ENCODE measurements at places on chromosomes 2 and 18.
A peak's percentile ranks its signal among the peaks of the same experiment; 100 is the strongest.

- H3K27me3 ChIP-seq: no peaks in the 10 kb centered on the region
- no peak for DNase-seq
- no peaks in the 10 kb centered on the region for H3K36me3 ChIP-seq
- H3K4me3 ChIP-seq: no peak overlapping the region
Observed at GRCh38 chr18:51211552-51211951, 14.1 kb upstream of the MEX3C start.

GRCh38 chr2:233840520-233840919 is 13.8 kb downstream of the HJURP start:
- DNase-seq: no peak
- H3K36me3 ChIP-seq: peaks cover 84% of the 10 kb centered on the region
- no peak overlapping the region for H3K4me3 ChIP-seq
- no peaks in the 10 kb centered on the region for H3K27me3 ChIP-seq
- H3K4me1 ChIP-seq: no peaks in the 10 kb centered on the region
- H3K27ac ChIP-seq: no peak overlapping the region

- H3K27me3 ChIP-seq: no peaks in the 10 kb centered on the region
- peaks cover 10% of the 10 kb centered on the region for H3K4me1 ChIP-seq
- H3K27ac ChIP-seq: no peak overlapping the region
- DNase-seq: no peak
Observed at GRCh38 chr2:215442401-215442787, 6.5 kb upstream of the FN1 start.

- H3K4me3 ChIP-seq: no peak overlapping the region
- peak overlapping the region; percentile 45 for H3K27ac ChIP-seq
- H3K36me3 ChIP-seq: no peaks in the 10 kb centered on the region
- peaks cover 18% of the 10 kb centered on the region for H3K4me1 ChIP-seq
Observed at GRCh38 chr18:7523772-7524171, 43.3 kb upstream of the PTPRM start.

DNA sequence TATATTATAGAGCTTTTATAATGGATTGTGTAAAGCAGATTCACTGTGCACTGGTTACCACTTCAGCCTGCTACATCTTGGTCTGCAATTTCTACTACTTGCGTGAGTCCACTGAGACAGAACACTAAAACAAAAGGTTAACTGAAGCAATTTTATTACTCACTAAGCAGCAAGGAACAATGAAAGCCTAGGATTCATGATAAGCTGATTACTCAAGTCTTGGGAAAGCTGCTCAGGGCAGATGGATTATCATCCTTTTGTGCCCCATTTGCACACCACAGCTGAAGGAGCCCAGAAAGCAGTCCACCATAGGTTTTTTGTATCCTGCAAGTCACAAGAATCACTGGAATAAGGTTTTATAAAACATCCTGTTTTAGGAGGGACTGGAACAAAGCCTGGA is 1215.2 kb upstream of the TMEFF2 start:
- no peak overlapping the region for H3K27ac ChIP-seq
- no peaks in the 10 kb centered on the region for H3K27me3 ChIP-seq
- no peaks in the 10 kb centered on the region for H3K36me3 ChIP-seq
- no peak for DNase-seq
- H3K4me3 ChIP-seq: no peak overlapping the region

DNA sequence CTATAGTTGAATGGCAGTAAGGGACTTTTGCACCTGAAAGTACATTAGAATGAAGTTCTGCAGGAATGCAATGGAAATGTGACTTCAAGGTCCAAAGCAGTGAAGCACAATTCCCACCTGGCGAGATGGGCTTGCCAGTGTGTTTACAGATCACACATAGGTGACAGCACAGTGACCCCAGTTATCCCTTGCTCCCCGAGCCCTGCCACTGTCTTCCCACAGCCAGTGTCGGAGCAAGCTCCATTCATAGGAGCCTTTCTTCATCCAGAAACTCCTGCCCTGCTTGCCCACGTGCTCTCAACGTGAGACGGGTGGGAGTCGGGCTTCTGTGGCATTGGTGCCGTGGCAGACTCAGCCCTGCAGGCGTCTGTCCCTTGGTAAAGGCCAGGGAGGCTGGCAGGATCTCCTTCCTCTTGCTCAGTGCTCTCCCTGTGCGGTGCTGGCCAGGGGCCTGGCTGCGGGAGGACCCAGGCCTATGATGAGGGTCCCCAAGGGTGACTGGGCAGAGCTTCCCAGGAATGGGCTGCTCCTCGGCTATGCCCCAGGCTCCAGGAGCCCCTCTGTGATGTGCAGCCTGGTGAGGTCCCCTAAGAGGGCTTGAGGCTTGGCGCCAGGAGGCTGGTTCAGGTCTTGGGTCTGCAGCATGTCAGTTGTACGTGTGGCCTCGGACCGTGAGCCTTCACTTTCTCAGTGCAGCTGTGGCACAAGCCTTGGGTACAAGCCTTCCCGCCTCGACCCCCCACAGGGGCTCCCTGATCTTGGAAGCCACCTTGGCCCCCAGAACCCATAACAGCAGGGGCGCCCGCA is 40.2 kb downstream of the SNED1 start:
- peaks cover 8% of the 10 kb centered on the region for H3K4me1 ChIP-seq
- H3K4me3 ChIP-seq: no peak overlapping the region
- H3K36me3 ChIP-seq: no peaks in the 10 kb centered on the region

DNA sequence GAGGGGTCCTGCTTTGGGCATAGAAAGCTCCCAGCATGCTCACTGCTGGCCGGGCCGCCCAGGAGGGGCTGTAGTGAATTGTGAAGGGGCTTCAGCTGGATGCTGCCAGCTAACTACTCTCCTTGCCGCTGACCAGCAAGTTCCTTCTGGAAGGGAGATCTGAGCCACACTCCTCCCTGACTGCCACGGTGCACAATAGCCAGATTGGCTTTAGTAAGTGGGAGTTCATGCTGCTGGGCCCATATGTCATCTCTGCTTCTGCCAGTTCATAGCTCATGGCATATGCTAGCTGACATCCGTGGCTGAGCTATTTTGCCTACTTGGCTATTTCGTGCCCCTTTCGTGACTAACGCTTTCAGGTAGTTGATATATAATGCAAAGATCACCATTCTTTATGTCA is 51.6 kb upstream of the ROCK2 start:
- H3K27me3 ChIP-seq: no peaks in the 10 kb centered on the region
- H3K4me1 ChIP-seq: peaks cover 13% of the 10 kb centered on the region
- DNase-seq: no peak
- H3K4me3 ChIP-seq: no peak overlapping the region
- H3K36me3 ChIP-seq: no peaks in the 10 kb centered on the region
- no peak overlapping the region for H3K27ac ChIP-seq

DNA sequence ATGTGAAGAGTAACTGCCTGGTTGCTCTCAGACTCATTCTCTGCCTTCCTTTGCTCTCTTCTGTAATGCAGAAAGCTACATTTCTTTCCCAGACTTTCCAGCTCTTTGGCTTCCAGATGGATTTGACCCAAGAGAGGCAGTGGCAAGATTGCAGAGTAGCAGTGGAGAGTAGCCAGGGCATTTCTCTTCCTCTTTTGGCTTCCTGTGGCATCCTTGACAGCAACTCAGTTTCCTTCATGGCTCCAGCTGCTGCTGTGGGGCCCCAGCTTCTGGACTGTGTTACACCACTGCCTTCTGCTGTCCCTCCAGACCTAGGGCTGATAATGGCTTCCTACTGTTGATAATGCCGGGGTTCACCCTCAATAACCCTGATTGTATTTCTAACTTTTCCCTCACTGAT is 469.4 kb upstream of the SPRED2 start:
- no peak overlapping the region for H3K4me3 ChIP-seq
- no peaks in the 10 kb centered on the region for H3K36me3 ChIP-seq
- no peaks in the 10 kb centered on the region for H3K4me1 ChIP-seq
- H3K27ac ChIP-seq: no peak overlapping the region
- no peaks in the 10 kb centered on the region for H3K27me3 ChIP-seq

DNA sequence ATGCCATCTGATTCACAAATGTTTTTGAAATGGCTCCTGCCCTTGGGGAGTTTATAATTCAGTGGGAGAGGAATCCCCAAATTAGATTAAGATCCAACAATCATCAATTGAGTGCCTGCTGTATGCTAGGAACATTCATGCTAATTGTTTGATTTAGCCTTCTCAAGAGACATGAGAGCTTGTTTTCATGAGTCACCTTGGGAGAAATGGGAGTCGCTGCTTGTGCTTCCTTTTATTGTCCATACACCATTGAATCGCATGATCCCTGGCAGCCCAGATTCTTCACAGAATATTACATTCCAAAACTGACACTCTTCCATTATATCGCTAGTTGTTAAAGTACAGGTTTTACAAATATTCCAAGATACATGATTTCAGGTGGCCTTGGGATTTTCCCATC is 106.0 kb upstream of the MAP3K20 start:
- H3K27ac ChIP-seq: no peak overlapping the region
- no peaks in the 10 kb centered on the region for H3K36me3 ChIP-seq
- H3K27me3 ChIP-seq: no peaks in the 10 kb centered on the region

- peak; percentile 17 for DNase-seq
- no peaks in the 10 kb centered on the region for H3K27me3 ChIP-seq
- H3K27ac ChIP-seq: no peak overlapping the region
- no peak overlapping the region for H3K4me3 ChIP-seq
Observed at GRCh38 chr2:13522917-13523821, 806.4 kb downstream of the TRIB2 start.

DNA sequence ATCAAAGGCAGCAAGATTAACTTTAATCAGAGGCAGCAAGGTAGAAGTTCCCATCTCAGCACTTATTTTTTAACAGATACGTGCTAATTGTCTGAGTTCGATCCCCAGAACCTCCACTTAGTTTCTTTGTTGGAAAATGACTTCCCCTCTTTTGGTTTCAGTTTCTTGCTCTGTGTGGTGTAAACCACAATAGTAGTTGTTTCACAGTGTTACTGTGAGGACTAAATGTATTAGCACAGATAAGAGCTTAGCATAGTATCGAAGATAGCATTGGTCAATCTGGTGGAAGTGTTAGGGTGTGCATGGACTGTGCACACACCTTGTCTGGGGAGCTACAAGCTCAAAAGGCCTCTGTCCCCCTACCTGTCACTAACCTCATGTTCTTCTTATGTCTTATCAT is 988.3 kb upstream of the GYPC start:
- H3K27me3 ChIP-seq: no peaks in the 10 kb centered on the region
- DNase-seq: no peak
- H3K27ac ChIP-seq: no peak overlapping the region
- no peaks in the 10 kb centered on the region for H3K36me3 ChIP-seq
- no peak overlapping the region for H3K4me3 ChIP-seq

GRCh38 chr2:102664471-102664909 is 45.1 kb downstream of the SLC9A2 start:
- H3K36me3 ChIP-seq: no peaks in the 10 kb centered on the region
- no peak overlapping the region for H3K27ac ChIP-seq
- no peak overlapping the region for H3K4me3 ChIP-seq
- DNase-seq: no peak

GRCh38 chr2:85143463-85144082 is 10.4 kb downstream of the TCF7L1 start:
- 0 out of 2 replicates have a peak overlapping the region, but pooled peaks have one; percentile 10 for H3K27ac ChIP-seq
- no peak for DNase-seq
- no peaks in the 10 kb centered on the region for H3K27me3 ChIP-seq
- H3K36me3 ChIP-seq: peaks cover 12% of the 10 kb centered on the region
- H3K4me1 ChIP-seq: peaks cover 78% of the 10 kb centered on the region

- no peaks in the 10 kb centered on the region for H3K27me3 ChIP-seq
- no peak overlapping the region for H3K27ac ChIP-seq
- DNase-seq: no peak
- H3K4me3 ChIP-seq: no peak overlapping the region
- H3K4me1 ChIP-seq: no peaks in the 10 kb centered on the region
- no peaks in the 10 kb centered on the region for H3K36me3 ChIP-seq
Observed at GRCh38 chr2:37560241-37560848, 111.1 kb downstream of the CDC42EP3 start.

DNA sequence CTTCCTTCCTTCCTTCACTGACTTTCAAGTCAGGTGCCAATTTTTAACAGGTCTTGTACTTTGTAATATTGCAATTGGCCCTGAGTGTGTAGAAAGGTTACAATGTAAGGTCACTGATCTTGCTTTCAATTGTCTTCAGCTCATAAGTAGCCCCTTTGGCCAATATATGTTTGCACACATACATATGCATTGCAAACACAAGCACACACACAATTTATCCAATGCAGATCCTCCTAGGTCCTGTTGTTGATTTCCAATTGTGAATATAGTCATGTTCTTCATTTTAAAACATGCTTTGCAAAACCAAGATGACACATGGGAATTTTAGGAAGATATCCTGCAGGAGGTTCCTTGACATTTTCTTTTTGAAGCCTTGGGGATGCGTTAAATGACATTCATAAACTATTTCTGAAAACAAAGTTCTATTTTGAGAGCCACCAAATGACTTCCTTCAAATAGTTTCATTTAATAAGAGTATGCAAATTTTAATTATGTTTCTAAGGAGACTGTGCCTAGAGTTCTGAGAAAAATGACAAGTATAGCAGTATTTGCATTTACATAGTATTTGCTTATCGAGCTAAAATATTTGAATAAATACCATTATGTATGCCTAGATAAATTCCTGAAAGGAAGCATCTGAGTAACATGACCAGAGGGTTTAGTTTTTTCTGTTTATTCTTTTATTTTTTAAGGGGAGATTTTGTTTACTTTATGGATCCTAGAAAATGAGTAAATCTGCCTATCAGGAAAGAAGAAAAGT is 117.1 kb upstream of the TMEFF2 start:
- no peak overlapping the region for H3K27ac ChIP-seq
- H3K4me3 ChIP-seq: no peak overlapping the region
- no peak for DNase-seq
- H3K36me3 ChIP-seq: no peaks in the 10 kb centered on the region
- H3K27me3 ChIP-seq: no peaks in the 10 kb centered on the region
- H3K4me1 ChIP-seq: no peaks in the 10 kb centered on the region

DNA sequence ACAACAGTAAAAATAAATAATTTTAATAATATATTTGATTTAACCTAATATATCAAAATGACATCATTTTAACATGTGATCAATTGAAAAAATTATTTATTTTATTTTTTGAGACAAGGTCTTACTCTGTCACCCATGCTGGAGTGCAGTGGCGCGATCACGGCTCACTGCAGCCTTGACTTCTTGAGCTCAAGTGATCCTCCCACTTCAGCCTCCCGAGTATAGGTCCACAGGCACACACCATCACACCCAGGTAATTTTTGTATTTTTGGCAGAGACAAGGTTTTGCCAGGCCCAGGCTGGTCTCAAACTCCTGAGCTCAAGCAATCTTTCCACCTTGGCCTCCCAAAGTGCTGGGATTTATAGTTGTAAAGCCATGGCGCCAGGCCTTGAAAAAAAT is 126.7 kb upstream of the COPS8 start:
- H3K4me1 ChIP-seq: no peaks in the 10 kb centered on the region
- no peak overlapping the region for H3K27ac ChIP-seq
- H3K27me3 ChIP-seq: no peaks in the 10 kb centered on the region
- DNase-seq: no peak
- no peaks in the 10 kb centered on the region for H3K36me3 ChIP-seq

Measured in GM23338 (cell line).